ENCODE measurements at places on chromosomes 13 and 19. TPM values are rescaled to one million over a fixed set of nuclear protein-coding genes. Genes with fewer than 3 reads are reported as not detected.

CDX2 gene
- total RNA-seq, result 0.34 TPM

- no peak for DNase-seq
These were observed 26.8 kb downstream of the CEBPA start for GRCh38 chr19:33275559-33275932.

GRCh38 chr13:46553886-46554858 is 1.2 kb downstream of the LRCH1 start:
- peak; percentile 68 for DNase-seq

DNA sequence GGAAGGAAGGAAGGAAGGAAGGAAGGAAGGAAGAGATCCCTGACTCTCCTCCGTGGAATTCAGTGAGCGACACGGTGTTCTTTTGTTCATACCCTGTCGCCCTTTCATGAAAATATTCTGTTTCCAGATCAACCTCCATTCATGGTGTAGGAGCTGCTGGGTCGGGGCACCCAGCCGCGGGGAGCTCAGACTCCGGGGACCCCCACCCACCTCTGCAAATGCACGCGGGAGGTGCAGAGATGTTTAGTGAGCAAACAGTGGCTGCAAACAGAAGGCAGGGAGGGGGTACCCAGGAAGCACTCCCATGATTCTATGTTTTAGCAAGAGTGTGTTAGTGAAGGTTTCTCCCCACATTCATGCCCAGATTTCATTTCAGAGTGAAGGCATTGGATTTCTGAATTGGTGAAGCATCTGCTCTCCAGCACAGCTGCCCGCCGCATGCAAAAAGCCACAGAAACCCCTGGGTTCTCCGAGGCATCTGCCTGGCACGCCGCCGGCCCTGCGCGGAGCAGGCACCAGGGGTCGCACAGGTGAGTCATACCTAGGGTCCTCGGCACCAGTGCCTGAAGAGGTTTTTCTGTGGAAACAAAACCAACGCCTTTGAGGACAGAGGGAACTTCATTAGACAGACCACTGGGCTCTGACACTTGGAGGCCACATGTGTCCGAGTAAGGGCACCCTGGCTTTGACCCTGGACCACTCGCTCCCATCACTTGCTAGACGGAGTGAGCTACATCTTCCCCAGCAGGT is 80.6 kb downstream of the ZNF557 start:
- DNase-seq, result no peak

Data from prostate gland (tissue), 2 donors.